ENCODE measurements at places on chromosomes 2 and 18.

DNA sequence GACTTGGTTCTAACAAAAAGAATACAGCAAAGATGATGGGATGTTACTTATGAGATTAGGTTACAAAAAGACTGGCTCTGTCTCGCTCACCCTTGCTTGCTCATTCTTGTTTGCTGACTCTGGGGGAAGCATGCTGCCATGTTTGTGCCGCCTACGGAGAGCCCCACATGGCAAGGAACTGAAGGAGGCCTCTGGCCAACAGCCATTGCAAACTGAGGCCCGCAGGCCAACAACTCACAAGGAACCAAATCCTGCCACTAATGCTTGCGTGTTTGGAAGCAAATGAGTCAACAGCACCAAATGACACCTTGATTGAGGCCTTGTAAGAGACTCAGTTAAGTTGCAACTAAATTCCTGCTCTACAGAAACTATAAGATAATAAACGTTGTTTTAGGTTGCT lies 297.6 kb upstream of the STON1 start:
- DNase-seq = no peak

GRCh38 chr2:241516520-241516965 lies 8.2 kb upstream of the STK25 start:
- no peak for DNase-seq

GRCh38 chr2:196528486-196529223 lies 110.9 kb upstream of the CCDC150 start:
- DNase-seq = no peak

- DNase-seq = no peak
Measured at GRCh38 chr2:229243890-229244560, 27.1 kb downstream of the PID1 start.

DNA sequence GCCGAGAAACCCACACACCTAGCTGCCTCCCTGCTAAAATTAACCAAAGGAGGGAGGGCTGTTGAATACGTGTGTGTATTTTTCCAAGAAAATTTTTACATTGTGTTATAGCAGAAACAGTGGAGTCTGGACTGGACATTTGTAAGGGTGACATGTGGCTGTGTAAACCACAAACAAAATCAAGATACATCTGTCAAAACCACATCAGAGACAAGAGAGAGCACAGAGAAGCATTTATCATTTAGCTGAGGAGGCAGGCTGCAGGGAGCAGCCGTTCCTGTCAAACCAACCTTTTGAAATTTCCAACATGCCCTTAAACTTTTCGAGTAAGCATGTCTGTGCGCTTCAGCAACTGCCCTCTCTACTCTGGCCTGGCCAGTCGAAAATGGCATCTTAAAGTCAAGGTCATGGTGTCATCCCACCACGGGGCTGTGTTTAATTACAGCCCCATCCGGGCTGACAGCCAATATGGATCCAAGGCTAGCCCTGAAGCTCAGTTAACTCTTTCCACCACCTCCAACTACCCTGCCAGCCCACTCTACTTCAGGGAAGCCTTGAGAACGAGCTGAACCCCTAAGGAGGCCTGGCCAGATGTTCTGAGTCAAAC lies 8.4 kb downstream of the BCL11A start:
- no peak for DNase-seq

DNA sequence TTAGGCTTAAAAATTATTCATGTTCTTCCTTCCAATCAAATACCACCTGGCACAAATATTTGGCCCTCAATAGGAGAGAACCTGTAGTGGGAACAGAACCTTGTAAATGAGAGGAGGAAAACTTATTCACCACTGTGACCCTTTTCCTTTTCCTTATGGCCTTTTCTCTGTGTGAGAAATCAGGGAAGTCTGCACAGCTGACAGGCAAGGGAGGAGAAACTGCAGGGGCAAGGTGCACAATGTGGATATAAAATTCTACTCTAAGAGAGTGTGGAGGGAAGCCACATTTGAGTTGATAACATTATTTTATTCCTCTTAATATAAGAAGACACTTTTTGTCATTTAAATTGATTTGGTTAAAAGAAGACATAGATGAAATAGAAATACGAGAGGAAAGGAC lies 1247.0 kb upstream of the CHAC2 start:
- DNase-seq = no peak

DNA sequence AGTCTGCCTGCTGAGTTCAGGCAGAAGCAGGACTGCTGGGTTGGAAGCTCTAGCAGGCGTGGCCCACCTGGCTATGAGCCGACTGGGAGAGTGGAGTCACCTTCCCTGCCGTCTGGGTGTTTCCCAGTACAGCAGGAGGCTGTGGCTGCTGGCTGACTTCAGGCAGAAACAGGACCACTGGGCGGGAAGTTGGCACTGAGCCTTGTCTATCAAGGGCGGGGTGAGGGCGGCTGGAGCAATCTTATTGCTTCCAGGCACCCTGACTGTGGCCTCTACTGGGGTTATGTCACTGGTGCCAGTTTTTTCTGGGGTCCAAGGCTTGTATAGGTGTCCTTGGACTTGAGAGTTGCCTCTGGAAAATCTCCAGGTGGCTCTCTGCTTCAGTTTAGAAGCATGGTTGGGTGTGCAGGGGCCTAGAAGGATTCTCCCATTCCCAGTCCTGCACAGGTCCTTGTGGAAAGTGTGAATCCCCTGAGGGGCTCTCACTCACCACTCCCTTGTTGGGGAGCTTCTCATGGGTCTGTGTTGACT lies 30.5 kb downstream of the LTBP1 start:
- no peak for DNase-seq

DNA sequence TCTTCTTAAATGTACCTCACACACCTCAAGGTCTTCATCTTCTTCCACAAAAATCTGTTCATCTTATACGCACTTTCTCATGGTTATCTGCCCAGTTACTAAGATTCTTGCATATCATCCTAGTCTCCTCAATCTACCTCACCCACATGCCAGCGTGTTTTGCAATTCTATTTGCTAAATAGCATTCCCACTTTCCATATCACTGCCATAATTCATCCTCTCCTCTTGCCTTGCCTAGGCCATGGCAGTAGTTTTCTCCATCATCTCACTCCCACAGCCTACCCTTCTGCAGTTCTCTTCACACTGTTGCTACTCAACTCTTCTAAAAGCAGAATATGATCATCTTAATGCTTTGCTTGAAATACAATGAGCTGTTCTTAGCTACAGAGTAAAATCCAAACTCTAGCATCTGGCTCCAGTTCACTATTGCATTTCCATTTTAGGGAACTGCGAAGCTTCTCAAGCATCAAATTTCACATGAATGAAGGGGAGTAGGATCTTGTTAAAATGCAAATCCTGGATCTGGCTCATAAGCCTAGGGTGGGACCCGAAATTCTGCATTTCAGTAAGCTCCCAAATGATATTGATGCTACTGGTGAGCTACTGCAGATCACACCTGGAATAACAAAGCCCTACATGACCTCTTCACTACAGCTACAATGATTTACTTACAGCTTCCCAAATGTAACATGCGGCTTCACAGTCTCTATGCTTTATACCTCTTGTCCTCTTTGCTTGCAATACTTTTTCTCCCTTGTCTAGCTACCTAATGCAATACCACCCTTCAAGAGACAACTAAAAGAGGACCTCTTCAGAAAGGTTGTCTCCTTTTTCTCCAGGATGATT lies 293.9 kb downstream of the SATB2 start:
- no peak for DNase-seq

GRCh38 chr2:33236482-33237385 lies 239.7 kb upstream of the RASGRP3 start:
- DNase-seq = no peak
